ENCODE measurements at places on chromosomes 2 and 18.

- no peak for DNase-seq
These were observed 182.2 kb downstream of the GLI2 start for GRCh38 chr2:120917886-120918285.

DNA sequence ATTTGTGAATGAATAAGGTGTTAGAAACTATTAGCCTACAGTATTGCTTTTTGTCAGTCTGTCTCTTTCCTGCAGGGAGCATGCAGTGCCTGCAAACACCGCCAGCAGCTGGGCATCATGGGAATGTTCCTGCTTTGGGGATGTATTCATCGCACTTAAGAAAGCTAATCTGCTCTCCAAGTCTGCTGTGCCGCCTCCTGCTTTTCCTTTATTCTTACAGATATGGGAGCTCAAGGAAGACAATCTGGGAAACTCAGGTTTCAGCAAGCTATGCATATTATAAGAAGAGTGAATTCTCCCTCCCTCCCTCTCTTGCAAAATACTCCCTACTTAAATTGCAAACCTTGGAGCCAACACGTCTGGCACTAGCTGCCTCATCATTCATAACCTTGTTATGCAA lies 479.2 kb upstream of the ACVR2A start:
- no peak for DNase-seq

DNA sequence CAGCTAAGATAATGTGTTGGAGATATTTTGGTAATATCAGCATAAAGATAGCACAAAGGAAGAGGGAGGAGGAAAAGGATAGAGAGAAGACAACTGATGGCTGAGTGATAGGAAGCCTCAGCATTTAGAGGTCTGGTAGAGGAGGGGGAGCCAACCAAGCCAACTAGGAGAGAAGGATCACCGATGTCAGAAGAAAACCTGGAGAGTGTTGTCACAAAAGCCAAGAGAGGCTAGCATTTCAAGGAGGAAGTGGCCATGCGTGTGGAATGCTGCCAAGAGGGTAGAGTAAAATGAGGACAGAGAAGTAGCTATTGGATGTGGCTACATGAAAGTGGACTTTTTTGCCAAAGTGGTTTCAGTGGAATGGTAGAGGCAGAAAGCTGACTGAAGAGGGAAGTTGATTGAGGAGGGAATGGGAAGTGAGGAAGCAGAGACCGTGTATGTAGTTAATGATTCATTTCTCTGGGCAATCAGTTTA lies 34.3 kb downstream of the LCLAT1 start:
- DNase-seq: no peak

DNA sequence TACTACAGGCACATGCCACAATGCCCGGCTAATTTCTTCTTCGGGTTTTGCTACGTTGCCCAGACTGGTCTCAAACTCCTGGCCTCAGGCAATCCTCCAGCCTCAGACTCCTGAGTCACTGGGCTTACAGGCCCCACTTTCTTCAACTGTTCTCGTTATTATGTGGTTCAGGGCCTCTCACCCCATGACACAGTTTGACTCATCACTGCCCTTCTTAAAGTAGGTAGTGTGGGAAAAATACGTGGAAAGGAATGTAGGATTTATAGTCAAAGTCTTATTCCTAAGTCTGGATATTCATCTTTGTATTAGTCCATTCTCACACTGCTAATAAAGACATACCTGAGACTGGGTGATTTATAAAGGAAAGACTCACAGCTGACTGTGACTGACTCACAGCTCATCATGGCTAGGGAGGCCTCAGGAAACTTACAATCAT lies 19.4 kb downstream of the CENPA start:
- no peak for DNase-seq

DNA sequence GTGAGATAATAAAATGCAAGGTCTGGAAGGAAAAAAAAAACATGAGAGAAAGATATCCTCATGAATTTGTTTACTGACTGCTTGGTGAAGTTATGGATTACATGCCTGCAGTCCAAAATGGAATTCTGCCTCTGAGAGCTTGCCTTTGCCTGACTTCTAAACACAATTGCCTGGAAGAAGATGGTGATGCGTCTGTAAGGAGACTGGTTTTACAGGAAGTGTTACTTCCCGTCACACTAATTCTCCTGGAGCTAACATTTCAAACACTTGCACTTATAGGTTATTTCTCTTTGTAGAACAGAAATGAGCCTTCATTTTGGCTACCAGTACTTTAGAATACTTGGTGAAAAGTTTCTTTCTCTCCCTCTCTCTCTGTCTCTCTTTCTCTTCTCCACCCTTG lies 884.3 kb downstream of the TSN start:
- no peak for DNase-seq

GRCh38 chr18:7155092-7155491 lies 37.5 kb upstream of the LAMA1 start:
- no peak for DNase-seq

DNA sequence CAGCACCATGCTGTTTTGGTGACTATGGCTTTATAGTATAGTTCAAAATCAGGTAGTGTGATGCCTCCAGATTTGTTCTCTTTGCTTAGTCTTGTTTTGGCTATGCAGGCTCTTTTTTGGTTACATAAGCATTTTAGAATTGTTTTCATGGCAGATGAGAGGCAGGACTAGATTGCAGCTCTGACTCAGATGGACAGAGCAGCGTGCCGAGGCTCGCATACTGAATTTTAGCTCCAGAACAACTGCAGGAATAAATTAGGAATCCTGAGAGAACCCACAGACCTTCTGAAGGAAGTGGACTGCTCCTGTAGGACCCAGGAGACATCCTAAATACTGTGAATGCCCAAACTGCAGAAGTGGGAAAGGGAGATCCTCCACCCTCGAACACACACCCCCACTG lies 141.6 kb downstream of the NETO1 start:
- no peak for DNase-seq

GRCh38 chr2:27370816-27371620 lies 602 bp downstream of the SNX17 start:
- peak; percentile 42 for DNase-seq

- no peak for DNase-seq
These were observed 4.5 kb downstream of the NOL4 start for GRCh38 chr18:34220081-34220815.

DNA sequence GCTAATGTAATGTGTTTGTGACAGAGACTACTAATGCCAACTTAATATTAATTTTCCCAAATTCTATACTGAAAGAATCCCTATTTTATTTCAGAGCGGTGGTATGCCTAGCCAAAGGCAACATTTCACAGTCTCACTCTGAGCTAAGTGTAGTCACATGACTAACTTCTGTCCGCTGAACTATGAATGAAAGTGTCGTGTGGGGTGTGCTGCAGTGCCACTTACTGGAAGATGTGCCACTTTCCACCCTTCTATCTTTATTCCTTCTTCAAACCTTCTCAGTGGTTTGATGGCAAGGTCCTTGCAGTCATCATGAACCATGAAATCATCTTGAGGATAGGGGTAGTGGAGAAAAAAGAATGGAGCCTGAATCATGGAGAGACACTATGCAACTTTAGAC lies 47.3 kb upstream of the C1D start:
- no peak for DNase-seq

DNA sequence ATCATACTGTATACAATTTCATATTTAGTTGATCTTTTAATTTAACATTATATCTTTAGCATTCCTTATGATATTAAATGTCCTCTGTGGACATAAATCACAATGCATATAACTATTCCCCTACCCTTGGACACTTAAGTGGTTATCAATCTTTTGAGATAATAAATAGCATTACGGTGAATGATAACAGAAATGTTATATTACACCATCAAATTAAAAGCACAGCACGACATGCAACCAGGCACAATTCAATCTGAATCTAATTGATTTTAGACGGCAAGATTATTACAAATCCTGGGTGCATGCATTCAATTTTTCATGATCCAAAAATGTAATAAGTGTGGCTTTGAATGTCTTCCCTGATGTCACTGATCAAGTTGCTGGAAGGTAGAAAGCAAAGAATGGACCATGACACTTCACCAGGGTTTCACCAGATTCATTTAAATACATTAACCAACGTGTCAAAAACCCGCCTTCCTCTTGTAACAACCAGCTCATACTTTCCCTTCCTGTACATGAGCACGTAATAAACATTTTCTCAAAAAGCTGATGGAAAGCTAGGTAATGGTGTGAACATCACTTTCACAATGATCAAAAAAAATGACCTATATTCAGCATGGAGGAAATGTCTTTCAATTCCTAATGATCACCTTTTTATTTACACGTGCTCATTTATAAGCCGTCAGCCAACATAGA lies 513.7 kb upstream of the ID2 start:
- DNase-seq: no peak

- DNase-seq: no peak
These were observed 482.0 kb downstream of the BCL11A start for GRCh38 chr2:60071490-60071831.

- DNase-seq: no peak
These were observed 259.1 kb downstream of the LNPK start for GRCh38 chr2:175743011-175743410.

- DNase-seq: no peak
These were observed 169.3 kb downstream of the HDAC4 start for GRCh38 chr2:239231231-239232194.

- no peak for DNase-seq
These were observed 12.8 kb downstream of the RNF138 start for GRCh38 chr18:32104516-32104915.

DNA sequence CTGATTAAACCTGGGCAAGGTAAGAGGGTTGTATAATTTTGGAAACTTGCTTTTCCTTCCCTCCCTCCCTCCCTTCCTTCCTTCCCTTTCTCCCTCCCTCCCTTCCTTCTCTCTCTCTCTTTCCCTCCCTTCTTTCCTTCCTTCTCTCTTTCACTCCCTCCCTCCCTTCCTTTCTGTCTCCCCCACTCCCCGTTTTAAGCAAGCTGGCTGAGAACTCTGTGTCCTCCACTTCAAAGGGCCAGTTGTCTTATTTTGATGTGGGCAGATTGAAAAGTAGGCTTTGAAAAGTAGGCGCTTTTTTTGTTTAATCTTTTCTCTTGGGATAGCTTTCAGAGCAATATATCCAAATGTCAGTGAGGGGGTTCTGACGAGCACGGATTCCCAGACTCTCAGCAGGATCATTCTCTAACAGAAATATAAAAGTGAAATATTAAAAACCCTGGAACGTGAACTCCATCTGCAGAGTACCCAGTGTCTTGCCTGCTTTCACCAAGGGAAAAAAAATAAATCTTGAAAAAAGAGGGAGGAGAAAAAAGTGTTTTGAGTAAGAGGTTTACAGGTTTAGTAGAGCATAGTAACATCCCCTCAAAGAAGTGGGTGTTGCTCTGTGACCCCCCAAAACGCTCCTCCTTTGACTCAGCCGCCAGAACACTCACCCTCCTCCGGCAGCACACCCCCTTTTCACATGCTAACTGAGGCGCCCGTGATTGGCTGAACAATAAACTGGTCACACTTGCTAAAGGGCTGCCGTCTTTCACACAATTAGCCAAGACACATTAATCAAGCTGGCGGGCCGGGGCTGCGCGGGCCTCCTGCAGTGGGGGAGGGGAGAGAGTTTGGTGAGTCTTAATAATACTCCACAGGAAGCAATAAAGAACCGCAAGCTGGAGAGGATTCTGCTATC lies 52.2 kb downstream of the CDK15 start:
- DNase-seq: peak; percentile 53

DNA sequence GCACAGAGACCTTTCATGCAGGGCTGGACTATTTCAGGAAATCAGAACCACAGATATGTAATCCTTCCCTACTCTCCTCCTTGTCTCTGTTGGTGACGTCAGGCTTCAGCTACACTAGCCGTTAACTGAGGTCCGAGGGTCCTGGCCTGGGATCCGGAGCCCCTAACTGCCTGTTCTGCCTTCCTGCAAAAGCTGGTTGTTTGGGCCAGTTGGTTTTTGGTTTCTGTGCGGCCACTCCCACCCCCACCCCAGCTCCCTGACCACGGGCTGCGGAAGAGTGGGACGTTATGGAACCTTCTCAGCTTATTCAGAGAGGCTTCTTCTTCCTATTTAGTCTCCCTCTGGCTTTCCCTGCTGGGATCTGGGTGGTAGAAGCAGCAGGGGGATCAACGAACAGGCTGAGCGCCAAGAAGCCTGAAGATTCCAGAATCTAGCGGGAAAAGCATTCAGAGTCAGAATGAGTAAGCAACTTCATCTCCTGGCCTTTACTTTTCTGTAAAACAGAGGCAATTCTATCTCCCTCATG lies 49.3 kb upstream of the ROCK2 start:
- DNase-seq: no peak

DNA sequence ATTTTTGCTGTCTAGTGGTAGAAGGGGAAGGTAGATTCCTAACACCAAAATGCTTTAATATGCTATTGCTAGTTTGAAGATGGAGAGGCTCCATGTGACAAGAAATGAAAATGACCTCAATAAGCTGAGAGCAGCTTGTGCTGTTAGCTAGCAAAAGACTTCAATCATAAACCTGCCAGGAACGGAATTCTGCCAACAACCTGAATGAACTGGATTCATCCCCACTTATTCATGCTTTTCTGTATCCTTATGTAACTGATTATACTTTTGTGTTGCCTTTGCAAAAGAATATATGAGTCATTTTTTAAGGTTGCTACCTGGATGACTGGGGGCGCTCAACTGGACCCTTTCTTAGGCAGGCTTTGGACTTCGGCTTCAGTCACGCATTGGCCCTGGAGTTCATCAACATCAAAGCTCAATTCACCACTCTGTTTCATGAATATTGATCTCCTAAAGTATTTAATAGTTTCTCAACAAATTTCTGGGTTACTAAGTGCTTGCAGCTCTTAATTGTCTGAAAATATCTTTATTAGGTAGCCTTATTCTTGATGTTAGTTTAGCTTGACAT lies 97.5 kb upstream of the KCNJ3 start:
- DNase-seq: no peak

DNA sequence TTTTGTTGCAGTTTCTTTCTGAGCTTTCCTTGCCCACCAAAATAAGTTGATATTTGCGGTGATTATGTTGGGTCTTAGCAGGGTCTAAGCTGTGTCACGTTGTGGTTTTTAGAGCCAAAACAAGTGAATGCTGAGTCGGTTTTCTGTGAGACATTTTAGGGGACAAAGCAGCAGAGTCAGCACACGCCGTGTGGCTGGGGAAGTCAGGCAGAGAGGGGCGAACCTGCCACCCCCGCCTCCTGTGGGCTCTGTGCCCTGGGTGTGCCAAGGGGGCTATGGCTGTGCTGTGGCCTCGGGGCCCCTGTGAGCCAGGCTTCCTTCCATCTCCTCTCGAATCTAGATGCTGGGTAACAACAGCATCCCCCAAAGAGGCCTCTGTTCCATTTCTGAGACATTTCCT lies 30.8 kb upstream of the TMEM87B start:
- no peak for DNase-seq

DNA sequence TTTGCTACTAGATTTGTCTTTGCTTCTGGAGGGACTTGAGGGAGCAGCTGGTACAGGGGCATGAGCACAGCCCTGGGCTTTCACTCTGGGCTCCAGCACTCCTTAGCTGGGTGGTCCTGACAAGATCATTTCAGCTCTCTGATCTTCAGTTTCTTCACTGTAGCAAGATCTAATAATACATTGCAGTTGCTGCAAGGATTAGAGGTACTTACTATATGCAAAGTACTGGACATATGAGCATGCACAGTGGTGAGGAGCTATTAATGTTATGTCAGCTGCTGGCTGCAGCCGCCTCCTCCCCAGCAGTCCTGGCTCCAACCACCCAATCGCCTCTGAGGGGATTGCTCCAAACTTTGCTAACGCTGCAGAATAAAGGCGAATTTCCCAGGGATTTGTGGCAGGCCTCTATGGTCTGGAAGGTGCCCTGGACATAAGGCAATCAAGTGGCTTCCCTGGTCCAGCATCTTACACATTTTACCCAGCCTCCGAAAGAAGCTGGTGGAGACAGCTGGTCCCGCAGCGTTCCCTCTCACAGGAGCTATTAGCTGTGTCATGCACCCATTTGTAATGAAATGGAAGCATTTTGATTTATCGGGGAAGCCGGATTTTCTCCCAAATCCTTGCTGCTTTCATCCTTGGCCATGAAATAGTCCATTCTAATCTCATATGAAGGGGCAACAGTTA lies 96.7 kb downstream of the RHOB start:
- DNase-seq: no peak

Data from left hindlimb (tissue), 1 donor.